ENCODE measurements at places on chromosomes 12 and 14.

DNA sequence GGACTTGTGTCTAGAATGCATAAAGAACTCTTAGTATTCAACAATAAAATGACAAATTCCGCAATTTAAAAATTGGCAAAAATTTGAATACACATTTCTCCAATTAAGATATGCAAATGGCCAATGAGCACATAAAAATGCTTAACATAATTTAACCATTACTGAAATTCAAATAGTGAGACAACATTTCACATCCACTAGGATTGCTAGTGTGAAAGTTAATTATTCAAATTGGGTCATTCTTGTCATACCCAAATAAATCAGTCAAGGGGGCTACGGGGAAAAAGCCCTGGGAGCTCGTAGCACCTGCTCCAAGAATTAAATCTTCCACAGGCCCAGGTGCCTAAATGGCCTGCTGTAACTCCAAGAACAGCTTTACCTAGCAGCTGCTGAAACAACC is 25.0 kb upstream of the C14orf132 start:
- DNase-seq: no peak

- DNase-seq: no peak
Measured at GRCh38 chr12:50222275-50222783, 55.2 kb upstream of the CERS5 start.

- DNase-seq: no peak
Measured at GRCh38 chr12:22409377-22410164, 75.1 kb upstream of the ST8SIA1 start.

GRCh38 chr14:44981198-44981597 is 19.2 kb downstream of the TOGARAM1 start:
- DNase-seq: no peak

DNA sequence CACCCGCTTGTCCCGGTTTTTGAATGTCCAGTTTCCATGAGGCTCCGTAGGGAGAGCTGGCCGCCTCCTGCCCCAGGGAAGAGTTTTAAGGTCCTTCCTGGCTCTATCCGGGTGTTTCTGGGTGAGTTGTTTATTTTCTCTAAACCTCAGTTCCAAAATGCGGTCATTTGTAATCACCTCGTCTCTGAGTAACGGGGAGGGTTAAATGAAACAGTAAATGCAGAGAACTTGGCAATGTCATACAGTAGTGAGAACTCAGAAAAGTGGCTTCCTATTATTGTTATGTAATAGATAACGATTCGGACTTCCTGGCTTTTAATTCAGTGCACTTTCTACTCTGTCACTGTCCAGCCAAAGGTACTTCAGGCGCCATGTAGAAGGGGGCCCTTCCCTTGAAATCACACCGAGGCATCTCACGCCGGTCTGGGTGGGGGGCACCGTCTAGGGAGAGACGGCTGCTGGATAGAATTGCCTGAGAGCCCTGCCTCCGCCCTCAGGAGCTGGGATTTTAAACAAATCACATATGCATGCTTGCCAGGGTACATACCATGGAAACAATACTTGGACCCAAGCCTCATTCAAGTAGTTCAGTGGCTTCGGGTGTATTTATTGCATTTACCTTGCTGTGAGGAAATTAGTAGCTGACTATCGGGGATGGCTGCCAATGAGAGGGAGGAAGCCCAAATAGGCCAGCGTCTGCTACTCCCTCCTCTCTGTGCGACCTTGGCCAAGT is 26.4 kb downstream of the NOS1 start:
- DNase-seq: no peak

DNA sequence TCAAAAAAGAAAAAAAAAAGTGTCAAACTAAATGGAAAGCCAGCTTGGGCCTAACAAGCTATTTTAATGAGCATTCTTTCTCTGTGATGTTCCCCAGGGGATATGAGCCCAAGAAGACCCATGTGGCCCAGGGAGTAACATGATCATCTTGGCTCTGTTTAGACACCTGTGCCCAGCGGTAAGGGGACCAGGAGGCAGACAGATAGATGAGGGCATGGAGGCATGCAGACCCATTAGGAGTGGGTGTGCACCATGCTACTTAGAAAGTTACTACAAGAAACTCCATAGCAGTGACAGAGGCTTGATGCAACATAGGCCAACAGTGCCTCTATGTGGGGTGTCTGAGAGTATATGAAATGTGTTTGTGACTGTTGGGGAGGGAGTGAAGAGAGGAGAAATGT is 3.1 kb upstream of the CREBL2 start:
- DNase-seq: no peak

DNA sequence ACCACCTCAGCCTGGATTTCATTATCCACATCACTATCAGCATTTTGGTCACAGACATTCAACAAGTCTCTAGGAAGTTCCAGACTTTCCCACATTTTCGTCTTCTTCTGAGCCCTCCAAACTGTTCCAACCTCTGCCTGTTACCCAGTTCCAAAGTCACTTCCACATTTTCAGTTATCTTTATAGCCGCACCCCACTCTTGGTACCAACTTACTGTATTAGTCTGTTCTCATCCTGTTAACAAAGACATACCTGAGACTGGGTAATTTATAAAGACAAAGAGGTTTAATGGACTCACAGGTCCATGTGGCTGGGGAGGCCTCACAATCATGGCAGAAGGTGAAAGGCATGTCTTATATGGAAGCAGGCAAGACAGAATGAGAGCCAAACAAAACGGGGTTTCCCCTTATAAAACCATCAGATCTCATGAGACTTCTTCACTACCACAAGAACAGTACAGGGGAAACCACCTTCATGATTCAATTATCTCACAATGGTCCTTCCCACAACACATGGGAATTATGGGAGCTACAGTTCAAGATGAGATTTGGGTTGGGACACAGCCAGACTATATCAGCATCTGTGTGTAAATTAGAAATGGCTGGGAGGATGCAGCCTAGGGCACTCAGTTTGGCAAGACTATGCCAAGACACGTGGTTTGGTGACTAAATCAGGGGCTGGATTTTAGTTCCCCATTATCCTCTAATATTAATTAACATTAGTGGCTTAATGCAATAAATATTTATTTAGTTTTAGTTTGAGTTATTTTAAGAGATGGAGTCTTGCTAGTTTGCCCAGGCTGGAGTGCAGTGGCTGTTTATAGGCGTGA is 16.2 kb upstream of the FUT8 start:
- DNase-seq: no peak

DNA sequence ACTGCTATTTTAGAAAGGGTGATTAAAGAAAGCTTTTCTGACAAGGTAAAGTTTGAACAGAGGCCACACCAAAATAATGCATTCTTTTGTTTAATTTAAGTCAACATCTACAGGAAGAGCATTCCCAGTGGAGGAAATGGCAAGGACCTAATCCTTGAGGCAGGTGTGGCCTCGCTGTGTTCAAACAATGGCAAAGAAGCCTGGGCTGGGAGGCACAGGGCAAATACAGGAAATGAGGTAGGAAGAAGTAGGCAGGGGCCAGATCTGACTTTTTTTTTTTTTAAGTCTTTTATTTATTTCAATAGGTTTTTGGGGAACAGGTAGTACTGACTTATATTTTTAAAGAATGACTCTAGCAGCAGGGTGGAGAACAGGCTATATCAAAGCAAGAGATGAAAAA is 53.5 kb downstream of the ARMH4 start:
- no peak for DNase-seq

DNA sequence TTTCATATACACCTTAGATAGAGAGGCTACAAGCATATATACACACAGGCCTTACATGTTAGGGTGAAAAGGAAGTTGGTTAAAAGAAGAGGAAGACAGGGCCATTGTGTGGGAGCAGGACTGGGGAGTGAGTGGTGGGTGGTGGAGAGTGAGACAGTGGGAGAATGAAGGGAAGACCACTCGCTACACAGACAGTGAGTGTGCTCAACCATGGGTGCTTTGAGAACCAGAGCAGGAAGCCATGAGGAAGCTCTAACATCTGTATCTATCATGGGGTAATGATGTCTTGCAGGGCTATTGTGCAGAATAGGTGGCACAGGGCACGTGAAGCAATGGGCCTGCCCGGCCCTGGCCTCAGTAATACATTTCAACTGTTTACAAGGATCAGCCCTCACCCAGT is 11.4 kb upstream of the KRT74 start:
- no peak for DNase-seq

GRCh38 chr14:91390165-91390778 is 27.3 kb downstream of the CCDC88C start:
- DNase-seq: no peak

- DNase-seq: no peak
Measured at GRCh38 chr12:27968972-27969623, 3.4 kb downstream of the PTHLH start.

DNA sequence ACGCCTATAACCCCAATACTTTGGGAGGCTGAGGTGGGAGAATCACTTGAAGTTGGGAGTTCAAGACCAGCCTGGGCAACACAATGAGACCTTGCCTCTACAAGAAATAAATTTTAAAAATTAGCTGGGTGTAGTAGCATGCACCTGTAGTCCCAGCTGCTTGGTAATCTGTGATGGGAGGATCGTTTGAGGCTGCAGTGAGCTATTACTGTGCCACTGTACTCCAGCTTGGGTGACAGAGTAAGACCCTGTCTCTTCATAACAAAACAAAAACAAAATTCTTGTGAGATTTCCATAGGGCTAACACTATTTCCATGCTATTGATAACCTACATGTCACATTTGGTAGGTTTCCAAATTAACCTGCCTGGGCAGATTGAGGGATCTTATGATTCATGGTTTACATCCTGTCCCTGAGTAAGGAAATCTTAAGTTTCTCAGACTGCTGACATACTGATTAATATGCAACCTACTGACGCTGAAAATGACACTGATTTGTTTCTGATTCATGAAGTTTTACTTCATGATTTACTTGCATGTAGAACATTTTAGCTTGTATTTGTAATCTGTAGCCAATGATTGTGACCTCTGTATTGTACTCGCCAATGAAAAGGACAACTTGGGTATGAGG is 15.9 kb downstream of the ATP6V1D start:
- DNase-seq: no peak

DNA sequence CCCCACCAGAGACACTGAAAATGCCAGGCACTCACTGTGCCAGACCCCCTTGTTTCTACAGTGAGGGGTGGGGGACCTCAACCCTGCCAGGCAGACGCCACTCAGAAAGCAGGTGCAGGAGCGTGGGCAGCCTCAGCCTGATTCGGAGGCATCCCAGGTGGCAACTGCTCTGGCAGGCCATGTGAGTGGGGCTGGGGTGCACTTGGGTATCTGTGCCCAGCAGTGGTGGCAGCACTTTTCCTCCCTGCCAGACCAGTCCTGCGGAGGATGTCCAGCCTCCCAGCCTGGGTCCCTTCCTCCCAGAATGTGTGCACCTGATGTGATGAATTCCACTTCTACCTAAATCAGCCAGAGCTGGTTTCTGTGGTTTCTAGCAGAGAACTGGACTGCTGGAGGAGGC is 13.4 kb upstream of the TTC7B start:
- DNase-seq: no peak

DNA sequence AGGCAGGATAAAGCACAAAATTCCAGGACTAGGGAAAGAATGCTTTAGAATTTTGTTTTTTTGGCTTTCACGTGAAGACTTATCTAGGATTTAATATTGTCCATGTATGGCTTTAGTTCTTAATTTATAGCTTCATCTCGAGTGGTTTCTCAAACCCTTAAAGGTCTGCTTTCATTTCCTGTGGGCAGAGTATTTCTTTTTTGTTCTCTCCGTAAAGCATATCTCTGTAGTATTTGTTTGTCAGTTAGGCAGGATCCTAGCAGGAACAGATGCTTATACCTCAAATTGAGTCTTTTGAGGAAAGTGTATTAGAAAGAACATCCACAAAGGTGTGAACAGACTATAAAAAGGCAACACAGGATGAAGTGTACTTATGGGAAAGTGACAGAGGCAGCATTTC is 697.1 kb upstream of the SEL1L start:
- no peak for DNase-seq

DNA sequence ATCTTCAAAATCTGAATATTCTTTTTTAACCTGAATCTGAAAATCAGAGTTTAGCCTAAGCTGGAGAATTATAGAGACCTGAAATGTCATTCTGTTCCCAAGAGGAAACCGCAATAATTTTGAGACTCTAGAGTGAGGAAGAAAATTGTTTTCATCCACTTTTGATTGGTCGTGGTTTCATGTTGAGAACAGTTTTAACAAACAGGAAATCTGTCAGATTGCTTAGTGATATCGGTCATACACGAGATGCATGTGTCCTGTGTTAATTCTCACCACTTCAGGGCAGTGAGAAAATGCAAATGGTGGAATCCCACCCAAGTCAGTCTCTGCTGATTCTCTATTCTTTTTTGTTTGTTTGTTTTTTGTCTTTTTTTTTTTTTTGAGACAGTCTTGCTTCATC is 1498.5 kb upstream of the TMEM132C start:
- DNase-seq: no peak

DNA sequence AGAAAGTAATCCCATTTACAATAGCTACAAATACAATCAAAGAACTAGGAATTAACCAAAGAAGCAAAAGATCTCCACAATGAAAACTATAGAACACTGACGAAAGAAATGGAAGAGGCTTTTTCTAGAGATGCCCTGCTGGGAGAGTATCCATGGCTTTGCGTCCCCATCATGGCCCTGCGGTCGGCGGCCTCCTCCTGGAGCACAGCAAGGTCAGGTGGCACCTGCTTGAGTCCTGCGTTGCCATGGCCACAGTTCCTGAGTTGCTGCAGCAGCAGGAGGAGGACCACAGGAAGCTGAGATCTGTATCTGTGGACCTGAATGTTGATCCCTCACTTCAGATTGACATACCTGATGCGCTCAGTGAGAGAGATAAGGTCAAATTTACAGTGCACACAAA is 143.5 kb downstream of the SLC5A8 start:
- DNase-seq: no peak

DNA sequence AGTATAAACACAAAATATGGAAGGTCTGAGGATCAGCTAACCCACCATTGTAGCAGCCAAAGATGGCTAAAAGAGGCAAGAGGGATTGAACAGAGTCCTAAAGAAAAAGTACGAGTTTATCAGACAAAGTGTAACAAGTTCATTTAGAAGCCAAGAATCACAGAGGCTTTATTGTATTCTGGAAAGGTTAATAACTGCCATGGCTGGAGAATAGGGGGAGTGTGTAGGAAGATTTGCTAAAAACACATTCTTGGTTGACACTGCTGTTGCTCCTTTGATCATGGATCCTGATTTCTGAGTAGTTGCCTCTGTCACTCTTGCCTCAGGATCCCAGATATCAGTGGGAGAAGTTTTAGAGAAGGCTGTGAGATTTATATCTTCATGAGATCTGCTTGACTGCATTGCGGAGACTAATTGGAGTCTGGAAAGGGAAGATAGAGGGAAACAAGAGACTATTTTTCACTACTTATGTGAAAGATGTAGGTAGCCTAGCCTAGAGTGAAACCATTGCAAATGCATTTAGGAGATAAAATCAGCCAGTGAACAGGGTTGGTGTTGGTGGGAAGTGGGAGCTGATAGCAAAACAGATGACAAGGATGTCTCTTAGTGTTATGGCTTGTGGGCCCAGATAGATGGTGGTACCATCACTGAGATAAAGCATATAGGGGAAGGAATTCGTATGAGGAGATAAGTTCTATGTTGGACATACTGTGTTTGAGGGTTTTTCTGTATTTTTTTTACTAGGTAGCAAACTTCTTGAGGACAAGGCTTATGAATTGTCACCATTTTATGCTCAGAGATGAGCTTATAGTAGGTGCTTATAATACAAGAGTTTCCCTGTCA is 402.9 kb upstream of the PDE3A start:
- DNase-seq: no peak
